D721Med (cell line): ENCODE measurements at places on chromosomes 6 and 20.

DNA sequence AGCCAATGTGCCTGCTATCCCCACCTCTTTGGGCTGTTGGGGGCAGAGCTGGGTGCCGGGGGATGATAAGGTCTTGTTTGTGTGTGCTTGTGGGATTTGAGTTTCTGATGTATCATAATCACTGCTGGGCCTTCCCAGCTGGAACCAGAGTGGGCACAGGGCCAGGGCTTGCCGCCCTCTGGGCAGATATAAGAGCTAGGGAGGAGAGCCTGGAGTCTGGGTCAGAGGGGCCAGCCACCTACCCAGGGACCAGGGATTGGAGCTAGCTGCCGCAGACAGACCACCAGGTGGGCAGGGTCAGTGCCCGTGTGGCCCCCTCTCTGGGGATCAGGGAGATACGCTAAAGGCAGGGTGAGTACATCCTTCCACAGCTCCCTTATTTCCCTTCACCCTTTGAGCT is 3.1 kb upstream of the TLDC2 start:
- no peak for DNase-seq

GRCh38 chr6:28651161-28651560 is 125.5 kb downstream of the GPX5 start:
- no peak for DNase-seq

DNA sequence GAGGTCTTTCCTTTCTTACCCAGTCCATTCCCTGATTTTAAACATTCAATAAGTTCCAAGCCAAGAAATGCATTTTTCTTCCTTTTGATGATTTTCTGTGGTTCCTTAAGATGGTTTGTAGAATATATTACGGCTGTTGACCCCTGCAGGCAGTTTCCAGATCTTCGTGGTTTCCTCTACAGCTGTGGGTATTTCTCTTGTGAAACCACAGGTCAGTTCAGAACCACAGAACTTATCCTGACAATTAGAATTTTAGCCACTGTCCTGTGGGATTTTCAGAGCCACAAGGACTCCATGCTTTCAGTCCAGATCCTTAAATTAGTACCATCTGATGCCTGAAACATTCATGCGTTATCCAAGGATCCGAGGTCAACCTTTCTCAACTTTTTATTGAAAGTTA is 29.7 kb upstream of the EXOC2 start:
- no peak for DNase-seq

- DNase-seq = no peak
Observed at GRCh38 chr20:50462093-50462690, 48.0 kb upstream of the PTPN1 start.

- DNase-seq = no peak
Observed at GRCh38 chr20:42461965-42462593, 727.6 kb downstream of the PTPRT start.

DNA sequence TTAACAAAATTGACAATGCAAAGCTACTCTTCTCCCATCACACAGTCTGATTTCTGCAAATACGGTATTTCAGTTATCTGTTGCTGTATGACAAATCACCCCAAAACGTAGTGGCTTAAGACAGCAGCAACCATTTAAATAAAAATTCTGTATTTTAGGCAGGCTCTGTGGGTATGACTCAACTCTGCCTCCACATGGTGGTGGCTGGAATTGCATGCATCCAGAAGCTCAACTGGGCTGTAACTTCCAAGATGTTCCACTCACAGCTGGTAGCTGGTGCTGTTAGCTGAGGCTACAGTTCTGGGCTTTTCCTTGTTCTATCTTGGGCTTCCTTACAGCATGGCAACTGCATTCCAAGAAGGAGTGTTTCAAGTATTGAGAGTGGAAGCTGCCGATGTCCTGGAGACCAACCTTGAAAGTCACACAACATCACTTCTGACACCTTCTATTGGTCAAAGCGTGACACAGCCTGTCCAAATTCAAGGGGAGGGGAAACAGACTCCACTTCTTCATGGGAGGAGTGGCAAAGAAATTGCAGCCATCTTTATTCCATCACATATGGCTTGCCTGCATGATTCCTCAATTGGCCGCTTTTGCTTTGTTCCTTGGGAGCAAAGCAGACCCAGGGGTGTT is 39.7 kb upstream of the TULP1 start:
- no peak for DNase-seq

GRCh38 chr20:44054118-44054517 is 132.9 kb downstream of the JPH2 start:
- DNase-seq = no peak

DNA sequence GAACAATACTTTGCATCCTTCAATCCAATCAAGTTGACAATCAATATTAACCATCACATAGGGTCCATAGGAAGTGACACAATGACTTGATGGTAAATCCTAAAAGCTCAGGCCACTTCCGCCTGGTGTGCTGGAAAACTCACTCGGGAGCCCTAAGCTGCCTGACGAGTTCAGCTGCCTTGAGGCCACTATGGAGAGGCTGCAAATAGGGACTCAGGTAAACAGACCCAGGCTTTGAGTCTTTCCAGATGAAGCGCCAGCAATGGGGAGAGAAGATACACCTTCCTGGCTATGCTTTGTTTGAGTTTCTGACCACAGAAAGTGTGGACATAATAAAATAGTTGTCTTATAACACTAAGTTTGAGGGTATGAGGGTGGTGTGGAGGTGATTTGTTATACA is 112.6 kb downstream of the GPR63 start:
- DNase-seq = no peak

DNA sequence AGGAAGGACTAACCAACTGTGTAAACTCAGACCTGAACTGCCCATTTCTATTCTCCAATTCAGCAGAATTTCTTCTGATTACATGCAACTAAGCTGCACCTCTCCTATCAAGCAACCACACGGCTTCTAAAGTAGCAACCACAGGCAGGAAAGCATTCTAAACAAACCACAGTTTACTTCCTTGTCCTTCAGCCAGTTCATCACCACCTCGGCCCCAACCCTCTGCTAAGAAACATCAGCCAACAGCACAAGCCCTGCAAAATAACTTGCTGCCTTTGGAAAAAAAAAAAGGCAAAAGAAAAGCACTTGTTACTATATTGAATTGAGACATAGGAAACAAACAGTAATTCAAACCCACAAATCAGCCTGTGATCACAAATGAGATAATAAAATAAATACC is 140.3 kb downstream of the NFATC2 start:
- no peak for DNase-seq

GRCh38 chr6:15823838-15824414 is 161.1 kb upstream of the DTNBP1 start:
- no peak for DNase-seq

DNA sequence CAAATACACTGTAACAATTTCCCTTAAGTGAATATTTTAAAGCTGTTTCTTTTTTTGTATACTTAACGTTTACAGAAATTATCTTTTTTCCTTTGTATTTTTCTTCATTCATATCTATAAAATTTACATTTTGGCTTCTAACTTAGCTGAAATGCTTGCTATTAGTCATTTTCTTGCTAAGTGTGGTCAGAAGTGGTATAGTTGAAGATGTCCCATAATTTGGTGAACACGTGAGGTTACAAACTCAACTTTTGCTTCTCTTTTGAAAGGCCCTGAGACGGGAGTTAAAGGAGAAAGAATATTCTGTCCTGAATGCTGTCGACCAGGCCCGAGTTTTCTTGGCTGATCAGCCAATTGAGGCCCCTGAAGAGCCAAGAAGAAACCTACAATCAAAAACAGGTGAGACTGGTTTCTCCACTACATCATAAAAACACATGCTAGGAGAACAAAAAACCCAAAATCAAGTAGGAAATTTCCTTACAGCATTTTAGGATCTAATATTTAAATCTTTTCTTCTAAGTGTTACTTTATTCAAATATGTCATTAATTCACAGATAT is 445.0 kb downstream of the UTRN start:
- no peak for DNase-seq
